NAMALWA (cell line): ENCODE measurements at places on chromosomes 13 and 19.
A peak's percentile ranks its signal among the peaks of the same experiment; 100 is the strongest.

DNA sequence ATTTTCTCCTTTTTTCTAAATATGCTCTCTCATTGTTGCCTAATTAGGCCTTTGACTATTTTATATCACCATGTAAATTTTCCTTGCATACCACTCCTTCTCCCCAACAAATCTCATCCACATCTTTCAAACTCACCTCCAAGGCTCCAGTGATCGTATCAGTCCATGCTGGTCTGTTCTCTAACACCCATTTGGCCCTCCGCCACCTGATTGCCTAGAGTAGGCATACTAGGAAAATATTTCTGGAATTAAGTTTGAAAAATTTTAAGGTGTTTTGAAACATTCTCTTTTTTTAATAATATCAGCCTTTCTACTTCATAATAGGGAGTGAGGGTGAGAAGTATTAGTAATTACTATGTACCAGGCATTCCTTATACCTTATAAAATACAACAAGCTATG is 473.9 kb downstream of the FGF9 start:
- DNase-seq: no peak

- DNase-seq: no peak
These were observed 48.2 kb downstream of the ADGRE1 start for GRCh38 chr19:6935618-6936017.

GRCh38 chr13:110914331-110915056 is 375 bp downstream of the ANKRD10 start:
- DNase-seq: peak; percentile 90

DNA sequence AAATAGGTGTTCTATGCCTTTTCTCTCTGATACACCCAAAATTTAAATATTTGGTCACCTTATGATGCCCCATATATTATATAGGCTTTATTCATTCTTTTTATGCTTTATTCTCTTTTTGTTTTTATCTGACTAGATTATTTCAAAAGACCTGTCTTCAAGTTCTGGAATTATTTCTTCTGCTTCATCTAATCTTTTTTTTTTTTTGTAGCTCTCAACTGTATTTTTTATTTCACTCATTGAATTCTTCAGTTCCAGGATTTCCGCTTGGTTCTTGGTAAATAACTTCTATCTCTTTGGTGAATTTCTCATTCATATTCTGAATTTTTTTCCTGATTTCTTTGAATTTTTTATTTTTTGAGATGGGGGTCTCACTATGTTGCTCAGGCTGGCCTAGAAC is 3.9 kb upstream of the CLEC4M start:
- DNase-seq: no peak

DNA sequence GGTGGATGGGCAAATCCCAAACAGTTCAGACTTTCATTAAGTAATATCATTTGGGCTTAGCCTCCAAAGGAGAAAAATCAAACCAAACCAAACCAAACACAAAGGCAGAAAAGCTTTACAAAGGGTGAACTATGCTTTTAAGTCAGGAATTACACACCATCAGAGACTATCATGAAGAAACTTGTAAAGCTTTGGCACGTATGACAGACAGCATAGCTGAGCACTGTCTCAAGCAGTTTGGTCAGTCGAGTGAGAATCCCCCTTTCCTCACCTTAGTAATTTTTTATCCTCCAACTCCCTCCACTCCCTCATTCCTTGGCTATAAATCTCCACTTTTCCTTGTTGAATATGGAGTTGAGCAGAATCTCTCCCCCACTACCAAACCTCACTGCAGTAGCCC is 72.1 kb downstream of the MIPEP start:
- DNase-seq: no peak

DNA sequence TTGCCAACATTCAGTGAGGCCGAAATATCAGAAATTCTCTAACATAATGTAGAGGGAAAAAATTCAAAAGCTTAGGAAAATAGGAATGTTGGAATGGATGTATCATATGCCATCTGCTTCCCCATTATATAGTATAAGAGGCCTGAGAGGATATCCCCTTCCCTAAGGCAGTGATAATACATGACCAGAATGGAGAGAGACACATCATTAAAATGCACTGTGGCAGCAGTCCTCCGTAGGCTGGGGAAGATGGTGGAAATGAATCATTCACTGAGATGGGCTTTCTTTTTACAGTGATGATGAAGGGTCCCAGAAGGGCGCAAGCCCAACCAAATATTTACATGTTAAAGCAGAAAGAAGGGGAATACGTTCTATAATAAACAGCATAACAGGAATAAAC is 799.1 kb upstream of the SPRY2 start:
- no peak for DNase-seq

DNA sequence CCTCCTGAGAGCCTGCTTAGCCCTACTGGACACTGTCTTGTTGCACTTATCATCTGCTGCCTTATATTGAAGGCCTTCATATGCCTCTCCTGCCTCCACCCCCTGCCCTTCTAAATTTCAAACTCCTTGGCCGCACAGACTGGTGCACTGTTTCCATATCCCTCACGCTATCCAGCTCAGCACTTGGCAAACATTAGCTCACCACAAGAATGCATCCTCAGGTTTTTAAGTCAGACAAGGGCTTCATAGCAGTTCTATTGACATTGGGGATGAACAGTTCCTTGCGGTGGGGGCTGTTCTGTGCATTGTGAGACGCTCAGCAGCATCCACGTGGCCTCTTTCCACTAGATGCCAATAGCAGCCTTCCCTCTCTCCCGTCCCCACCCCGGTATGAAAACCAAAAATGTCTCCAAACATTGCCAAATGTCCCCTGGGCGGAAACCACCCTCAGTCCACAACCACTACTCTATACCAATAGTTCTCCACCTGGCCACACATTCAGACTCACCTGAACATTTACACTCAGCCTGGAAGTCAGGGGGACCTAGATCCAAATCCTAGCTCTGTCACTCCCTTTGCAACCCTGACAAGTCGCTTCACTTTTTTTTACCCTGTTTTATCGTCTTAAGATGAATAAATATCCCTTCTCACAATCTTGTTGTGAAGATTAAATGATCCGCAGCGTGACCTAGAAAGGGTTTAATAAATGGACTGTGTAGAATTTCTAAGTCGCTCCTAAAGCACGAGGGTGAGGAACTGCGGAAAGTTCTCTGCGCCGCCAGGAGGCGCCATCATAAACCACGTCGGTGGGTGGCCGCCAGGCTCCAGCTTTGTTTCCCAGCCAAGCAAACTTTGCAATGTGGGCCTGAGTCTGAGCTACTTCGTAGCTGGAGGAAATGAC is 3.6 kb upstream of the CEACAM3 start:
- peak; percentile 77 for DNase-seq

DNA sequence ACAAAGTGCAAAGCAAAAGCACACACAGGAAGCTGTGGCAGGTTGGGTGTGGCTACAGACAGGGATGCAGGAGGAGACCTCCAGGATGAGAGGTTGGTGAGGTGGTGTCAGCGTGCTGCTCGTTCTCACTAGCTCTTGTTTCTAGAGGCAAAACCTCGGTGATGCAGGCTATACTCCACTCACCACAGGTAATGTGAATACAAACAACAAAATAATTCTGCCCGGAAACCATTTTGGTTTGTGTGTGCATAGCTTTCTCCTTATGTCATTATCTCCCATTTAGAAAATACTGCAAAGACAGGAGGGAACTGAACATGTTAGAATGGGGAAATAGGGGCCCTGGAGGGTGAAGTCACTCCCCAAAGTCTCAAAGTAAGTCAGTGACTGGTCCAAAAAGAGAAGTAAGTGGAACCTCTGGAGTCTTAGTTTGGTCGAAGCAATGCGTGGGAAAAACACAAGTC is 9.4 kb downstream of the LCP1 start:
- DNase-seq: peak; percentile 41

GRCh38 chr13:51249770-51250741 is 27.9 kb downstream of the FAM124A start:
- DNase-seq: peak; percentile 48

DNA sequence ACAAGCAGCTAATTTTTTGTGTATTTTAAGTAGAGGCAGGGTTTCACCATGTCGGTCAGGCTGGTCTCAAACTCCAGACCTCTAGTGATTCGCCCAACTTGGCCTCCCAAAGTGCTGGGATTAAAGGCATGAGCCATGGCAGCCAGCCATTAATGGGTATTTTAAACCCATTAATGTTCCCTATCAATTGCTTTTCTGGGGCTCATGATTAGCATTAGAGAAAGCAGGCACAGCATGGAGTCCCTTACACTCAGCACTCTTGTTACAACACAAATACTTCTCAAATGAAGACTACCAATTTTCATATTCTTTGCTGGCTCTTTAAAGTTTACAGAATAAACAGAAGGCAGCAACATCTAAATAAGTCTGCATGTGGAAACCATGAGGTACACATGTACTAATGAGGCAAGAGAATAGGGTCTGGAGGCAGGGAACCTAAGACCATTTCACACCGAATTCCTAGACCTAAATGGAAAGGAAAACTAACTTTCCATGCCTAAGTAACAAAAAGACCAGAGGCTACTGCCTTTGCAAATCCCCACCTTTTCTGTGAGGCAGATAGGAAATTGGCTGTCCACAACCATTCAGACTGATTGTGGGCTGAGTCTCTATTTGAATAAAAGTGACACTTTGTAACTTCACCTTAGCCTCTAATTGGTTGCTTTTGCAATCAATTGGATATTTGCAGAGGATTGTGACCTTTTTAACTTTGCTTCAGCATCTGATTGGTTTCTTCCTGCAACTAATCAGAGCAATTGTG is 21.2 kb downstream of the ZNF675 start:
- DNase-seq: no peak

DNA sequence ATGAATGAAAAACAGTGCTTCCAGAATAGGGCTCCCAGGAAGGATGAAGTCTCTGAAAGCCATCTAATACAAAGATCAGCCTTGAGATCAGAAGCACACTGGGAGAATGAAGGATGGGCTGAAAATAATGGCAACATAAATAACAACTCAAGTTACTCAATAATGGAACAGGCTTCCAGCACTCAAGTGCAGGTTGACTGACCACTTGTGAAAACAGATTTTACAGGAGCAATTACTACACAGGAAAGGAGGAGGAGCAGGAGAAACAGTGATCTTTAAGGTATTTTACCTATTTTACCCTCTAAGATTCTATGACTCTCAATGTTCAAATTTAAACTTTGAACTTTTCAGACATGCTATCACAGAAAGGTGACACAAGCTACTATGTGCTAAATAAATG is 106.0 kb downstream of the USP12 start:
- DNase-seq: no peak

DNA sequence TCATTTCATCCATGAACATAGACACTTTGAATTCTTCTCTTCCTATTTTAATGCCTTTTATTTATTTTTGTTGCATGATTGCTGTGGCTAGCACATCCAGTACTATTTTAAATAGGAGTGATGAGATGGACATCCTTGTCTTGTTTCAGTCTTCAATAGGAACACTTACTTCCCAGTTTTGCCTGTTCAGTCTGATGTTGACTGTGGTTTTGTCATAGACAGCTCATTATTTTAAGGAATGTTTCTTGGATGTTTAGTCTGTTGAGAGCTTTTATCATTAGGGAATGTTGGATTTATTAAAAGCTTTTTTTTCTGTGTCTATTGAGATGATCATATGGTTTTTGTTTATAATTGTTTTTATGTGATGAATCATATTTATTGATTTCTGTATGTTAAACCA is 586.6 kb downstream of the SLITRK1 start:
- DNase-seq: no peak

DNA sequence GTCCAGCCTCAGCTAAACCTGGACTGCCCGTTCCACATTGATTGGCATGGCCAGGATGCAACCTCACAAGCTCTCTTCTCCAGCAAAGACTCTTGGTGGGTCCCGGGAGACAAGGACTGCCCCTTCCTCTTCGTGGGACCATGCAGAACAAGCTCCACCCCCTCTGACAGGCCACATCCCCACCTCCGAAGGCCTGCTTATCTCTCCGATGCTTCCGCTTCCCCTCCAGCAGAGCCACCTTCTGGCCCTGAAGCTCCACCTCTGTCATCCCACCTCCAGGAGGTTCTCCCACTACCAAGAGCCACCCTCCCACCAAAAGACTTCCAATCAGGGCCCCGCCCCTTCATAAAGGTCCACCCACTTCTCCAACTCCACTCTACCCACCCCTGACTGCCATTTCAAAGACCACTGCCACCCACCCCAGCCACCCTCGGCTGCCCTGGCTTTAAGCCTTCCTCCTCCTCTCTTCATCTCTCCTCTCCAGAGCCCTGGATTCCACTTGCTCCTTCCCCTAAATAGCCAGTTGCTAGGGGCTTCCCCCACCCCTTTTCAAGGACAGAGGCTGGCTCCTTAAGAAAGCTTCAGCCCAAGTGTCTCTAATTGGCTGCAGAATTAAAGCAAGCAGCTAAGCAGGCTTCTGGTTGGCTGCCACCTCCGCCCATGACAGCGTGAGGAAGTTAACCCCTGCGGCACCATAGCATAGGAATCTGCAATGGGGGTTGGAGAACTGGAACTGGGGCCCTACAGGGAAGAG is 9.9 kb downstream of the LRFN1 start:
- no peak for DNase-seq

DNA sequence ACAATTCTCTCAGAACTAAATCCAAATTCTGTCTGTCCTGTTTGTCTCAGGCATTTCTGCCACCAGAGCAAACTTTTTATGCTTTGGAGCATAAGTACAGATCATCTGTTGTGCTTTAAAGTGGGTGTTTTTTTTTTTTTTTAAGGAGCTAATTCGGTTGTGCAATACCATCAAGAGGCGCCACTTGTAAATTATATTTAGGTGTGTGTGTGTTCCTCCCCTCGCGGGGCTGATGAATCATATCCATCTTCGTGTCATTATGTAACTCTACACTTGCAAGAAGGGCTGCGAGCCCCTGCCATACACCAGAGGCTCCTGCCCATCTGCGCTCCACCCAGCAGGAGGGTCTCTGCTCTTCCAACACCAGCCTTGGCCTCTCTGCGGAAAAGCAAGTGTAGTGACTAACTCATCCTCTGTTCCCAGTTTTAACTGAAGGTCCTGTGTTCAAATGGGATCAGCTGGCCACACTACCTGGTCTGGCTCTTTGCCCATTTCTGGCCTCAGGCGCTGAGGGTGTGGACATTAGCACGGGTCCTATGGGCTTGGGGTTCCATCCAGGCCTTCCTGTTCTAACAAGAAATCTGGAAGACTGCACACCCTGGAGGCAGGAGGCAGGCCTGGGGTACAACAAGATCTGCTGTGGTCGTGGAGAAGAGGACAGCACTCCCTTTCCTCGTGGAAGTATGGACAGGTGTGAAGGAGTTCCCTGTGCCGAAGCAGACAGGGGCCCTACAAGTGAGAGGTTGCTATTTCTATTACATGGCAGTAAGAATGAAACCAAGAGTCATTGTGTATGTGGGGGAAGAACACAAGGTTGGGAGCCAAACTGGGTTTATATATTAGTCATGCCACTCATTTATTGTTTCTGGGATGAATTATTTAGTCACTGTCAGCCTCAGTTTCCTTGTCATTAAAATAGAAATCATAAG is 96.1 kb upstream of the MBNL2 start:
- DNase-seq: no peak
